ENCODE measurements at places on chromosomes 13 and 19.

DNA sequence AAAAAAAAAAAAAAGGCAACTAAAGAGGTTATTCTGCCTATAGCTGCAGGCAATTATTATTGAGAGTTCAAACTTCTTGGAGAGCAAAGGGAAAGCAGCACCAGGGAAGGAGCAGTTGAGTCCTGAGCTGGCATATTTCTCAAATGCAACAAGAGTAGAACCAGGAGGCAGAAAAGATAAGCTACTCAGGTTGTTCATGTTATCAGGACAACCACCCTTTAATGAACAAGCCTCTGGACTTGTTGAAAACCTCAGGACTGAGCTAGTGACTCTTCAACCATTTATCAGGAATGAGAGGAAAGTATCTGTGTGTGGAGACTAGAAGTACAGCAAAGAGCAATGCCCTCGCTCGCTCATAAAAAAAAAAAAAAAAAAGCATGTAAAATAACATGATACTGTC lies 183.0 kb downstream of the KCTD12 start:
- no peak overlapping the region for H3K4me3 ChIP-seq
- no peaks in the 10 kb centered on the region for H3K27me3 ChIP-seq
- no peak for DNase-seq
- no peaks in the 10 kb centered on the region for H3K4me1 ChIP-seq
- no peaks in the 10 kb centered on the region for H3K36me3 ChIP-seq

DNA sequence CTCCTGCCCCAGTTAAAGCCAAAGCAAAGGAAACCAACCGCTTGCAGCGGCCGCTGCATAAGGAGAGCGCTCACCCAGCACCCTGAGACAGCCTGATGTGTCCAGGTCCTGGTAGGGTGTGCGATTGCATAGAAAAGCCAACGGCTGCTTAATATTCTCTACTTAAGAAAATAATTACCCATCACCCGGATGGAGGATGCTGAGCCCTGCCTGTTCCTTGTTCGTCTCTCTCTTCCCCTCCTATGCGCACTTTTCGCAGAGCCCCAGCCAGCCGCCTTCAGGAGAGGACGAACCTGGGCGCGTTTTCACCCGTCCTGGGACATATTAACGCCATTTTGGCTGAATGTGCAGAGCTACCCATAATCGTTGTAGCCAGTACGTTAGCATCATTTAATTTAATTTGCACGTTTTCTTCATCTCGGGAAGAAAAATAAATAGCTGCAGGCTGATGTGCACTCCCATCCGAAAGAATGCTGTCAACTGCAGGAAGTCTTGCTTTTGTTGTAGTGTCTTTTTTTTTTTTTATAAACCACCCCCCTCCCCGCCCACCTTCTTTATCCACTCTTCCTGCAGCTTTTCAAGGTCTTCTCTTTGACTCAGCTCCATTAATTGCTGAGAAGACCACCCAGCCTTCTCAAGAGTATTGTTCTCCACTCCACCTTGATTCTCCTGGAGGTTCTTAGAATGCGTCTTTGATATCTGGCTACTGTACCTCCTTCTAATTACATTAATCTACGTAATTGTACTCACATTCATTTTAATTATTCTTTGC lies 214.5 kb downstream of the TEX29 start:
- H3K4me1 ChIP-seq: no peaks in the 10 kb centered on the region
- no peak for DNase-seq
- no peak overlapping the region for H3K27ac ChIP-seq
- no peaks in the 10 kb centered on the region for H3K36me3 ChIP-seq
- H3K4me3 ChIP-seq: no peak overlapping the region

GRCh38 chr13:31742097-31742734 lies 2.9 kb downstream of the RXFP2 start:
- H3K36me3 ChIP-seq: no peaks in the 10 kb centered on the region
- H3K4me3 ChIP-seq: no peak overlapping the region
- no peaks in the 10 kb centered on the region for H3K4me1 ChIP-seq

GRCh38 chr13:68813180-68813796 lies 1294.3 kb upstream of the ATXN8OS start:
- no peaks in the 10 kb centered on the region for H3K4me1 ChIP-seq
- no peak overlapping the region for H3K4me3 ChIP-seq
- H3K27me3 ChIP-seq: no peaks in the 10 kb centered on the region
- H3K27ac ChIP-seq: no peak overlapping the region

GRCh38 chr13:60655256-60655655 lies 258.2 kb downstream of the TDRD3 start:
- no peaks in the 10 kb centered on the region for H3K4me1 ChIP-seq
- H3K36me3 ChIP-seq: no peaks in the 10 kb centered on the region
- H3K27ac ChIP-seq: no peak overlapping the region
- no peak overlapping the region for H3K4me3 ChIP-seq

GRCh38 chr19:13150187-13150930 lies at the start of the genes IER2 and STX10:
Gene IER2, plus strand, starts transcription at chr19:13150411. Its CDS starts 2,776 bp downstream, at chr19:13153187.
Gene STX10, minus strand, starts transcription at chr19:13150375. Its CDS starts 202 bp downstream, at chr19:13150173.
- peaks cover 9% of the 10 kb centered on the region for H3K36me3 ChIP-seq
- H3K27ac ChIP-seq: peak within 1 kb of the TSS; percentile 90
- H3K27me3 ChIP-seq: no peaks in the 10 kb centered on the region
- H3K4me3 ChIP-seq: peak within 1 kb of the TSS; percentile 100
- H3K4me1 ChIP-seq: peaks cover 36% of the 10 kb centered on the region

- H3K4me3 ChIP-seq: peak overlapping the region; percentile 88
- H3K36me3 ChIP-seq: peaks cover 18% of the 10 kb centered on the region
- H3K27ac ChIP-seq: peak overlapping the region; percentile 60
- H3K4me1 ChIP-seq: peaks cover 20% of the 10 kb centered on the region
- H3K27me3 ChIP-seq: no peaks in the 10 kb centered on the region
- DNase-seq: peak; percentile 7
These were observed 688 bp downstream of the ZNF225 start for GRCh38 chr19:44113784-44114390.

DNA sequence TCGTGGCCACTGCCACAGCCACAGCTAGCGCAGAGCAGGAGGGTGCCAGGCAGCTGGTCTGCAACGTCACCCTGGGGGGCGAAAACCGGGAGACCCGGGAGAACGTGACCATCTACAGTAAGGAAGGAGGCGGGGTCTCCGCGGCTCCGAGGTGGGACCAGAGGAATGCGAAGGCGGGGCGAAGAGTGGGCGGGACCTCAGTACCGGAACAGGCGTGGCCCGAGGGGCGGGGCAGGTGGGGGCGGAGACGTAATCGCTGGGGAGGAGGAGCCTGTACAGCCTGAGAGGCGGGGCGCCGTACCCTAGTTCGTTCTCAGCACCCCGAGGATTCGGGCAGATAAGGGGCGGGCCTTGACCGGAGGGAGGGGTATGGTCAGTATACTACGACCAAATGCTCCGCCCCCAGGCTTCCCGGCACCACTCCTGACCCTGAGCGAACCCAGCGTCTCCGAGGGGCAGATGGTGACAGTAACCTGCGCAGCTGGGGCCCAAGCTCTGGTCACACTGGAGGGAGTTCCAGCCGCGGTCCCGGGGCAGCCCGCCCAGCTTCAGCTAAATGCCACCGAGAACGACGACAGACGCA lies 2.5 kb downstream of the ICAM5 start:
- peak; percentile 77 for DNase-seq
- no peak overlapping the region for H3K27ac ChIP-seq
- H3K27me3 ChIP-seq: peaks cover 63% of the 10 kb centered on the region
- no peaks in the 10 kb centered on the region for H3K36me3 ChIP-seq
- H3K4me3 ChIP-seq: peak overlapping the region; percentile 15

DNA sequence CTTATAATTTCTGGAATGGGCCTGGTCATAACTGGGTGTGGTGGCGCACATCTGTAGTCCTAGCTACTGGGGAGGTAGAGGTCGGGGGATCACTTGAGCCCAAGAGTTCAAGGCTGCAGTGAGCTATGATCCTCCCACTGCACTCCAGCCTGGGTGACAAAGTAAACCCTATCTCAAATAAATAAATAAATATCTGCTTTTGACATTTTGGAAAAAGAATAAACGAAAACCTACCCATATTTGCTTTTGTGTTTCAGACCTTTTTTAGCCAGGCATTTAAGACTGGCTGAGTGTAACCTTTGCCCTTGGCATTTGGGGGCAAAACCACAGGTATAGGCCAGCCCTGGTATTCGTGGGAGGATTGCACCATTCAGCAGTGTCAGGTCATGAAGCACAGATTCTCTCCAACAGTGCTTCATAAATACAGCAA lies 14.8 kb upstream of the RCBTB2 start:
- H3K27me3 ChIP-seq: no peaks in the 10 kb centered on the region
- H3K27ac ChIP-seq: no peak overlapping the region
- no peak for DNase-seq
- H3K36me3 ChIP-seq: no peaks in the 10 kb centered on the region
- no peaks in the 10 kb centered on the region for H3K4me1 ChIP-seq
- H3K4me3 ChIP-seq: no peak overlapping the region

DNA sequence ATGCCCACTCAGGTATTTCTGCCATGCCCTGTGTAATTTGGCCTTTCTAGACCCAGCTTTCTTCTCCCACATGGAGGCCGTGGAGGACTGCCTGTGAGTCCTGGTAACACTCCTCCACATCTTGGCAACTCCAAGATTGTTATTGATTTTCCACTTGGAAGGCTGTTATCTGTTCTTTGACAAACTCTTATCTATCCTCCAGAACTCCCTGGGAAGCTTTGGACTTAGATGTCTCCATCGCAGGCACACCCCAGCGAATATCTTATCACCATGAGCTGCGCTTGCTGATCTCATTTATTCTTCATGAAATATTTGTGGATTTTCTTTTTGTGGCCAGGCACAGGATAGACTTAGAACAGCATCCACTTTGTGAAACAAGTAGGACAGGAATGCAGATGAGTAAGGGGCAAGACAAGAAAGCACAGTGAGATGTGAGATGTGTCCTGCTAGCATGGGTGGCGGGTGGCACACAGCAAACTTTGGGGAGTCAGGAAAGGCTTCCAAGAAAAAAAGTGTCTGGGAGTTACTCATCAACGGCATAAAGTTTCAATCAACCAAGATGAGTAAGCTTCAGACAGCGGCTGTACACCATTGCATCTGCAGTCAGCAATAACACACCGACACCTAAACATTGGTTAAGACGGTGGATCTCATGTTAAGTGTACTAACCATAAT lies 84.5 kb upstream of the IRS2 start:
- DNase-seq: no peak
- H3K27me3 ChIP-seq: no peaks in the 10 kb centered on the region
- H3K27ac ChIP-seq: no peak overlapping the region
- no peaks in the 10 kb centered on the region for H3K36me3 ChIP-seq

DNA sequence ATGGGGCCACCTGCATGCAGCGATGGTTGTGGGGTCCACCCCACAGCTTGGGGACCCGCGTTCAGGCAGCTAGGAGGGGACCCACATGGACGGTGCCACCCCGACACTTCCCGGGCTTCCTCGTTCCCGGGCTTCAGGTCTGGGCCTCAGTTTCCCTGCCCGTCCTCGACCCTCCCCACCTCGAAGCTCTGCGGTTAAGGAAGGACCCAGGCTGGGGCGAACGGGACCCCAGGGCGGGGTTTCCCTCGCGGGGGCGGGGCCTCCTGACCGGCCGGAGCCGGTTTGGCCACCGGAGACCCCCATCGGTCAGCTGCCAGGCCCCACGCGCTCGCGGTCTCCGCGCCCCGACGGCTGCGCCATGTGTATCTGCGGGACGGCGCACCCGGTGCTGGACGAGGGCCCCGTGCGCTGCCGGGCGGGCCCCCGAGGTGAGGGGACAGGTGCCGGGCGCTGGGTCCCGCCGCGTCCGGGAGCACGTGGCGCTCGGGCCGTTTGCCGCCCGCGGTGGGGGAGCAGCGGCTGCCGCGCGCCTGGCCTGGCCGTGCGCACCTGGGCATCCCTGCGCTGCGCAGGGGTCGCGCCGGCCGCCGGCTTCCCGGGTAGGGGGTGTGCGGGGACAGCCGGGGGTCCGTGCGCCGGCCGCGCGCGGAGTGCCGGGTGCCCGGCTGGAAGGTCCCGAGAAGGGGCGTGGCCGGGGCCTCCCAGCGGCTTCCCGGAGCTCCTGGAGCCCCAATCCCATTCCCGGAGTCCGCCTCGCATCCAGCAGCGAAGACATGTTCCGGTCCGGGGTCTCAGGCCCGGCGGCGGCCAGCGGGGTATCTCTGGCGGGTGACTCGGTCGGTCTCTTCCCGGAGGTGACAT lies 4.2 kb downstream of the ARHGAP45 start:
- peaks cover 65% of the 10 kb centered on the region for H3K36me3 ChIP-seq
- no peak overlapping the region for H3K27ac ChIP-seq
- H3K4me3 ChIP-seq: no peak overlapping the region
- peaks cover 82% of the 10 kb centered on the region for H3K4me1 ChIP-seq
- H3K27me3 ChIP-seq: no peaks in the 10 kb centered on the region
- DNase-seq: no peak

- no peaks in the 10 kb centered on the region for H3K27me3 ChIP-seq
- H3K27ac ChIP-seq: no peak overlapping the region
- H3K36me3 ChIP-seq: no peaks in the 10 kb centered on the region
- no peaks in the 10 kb centered on the region for H3K4me1 ChIP-seq
- H3K4me3 ChIP-seq: no peak overlapping the region
These were observed 888.3 kb downstream of the PCDH9 start for GRCh38 chr13:66341635-66342377.

DNA sequence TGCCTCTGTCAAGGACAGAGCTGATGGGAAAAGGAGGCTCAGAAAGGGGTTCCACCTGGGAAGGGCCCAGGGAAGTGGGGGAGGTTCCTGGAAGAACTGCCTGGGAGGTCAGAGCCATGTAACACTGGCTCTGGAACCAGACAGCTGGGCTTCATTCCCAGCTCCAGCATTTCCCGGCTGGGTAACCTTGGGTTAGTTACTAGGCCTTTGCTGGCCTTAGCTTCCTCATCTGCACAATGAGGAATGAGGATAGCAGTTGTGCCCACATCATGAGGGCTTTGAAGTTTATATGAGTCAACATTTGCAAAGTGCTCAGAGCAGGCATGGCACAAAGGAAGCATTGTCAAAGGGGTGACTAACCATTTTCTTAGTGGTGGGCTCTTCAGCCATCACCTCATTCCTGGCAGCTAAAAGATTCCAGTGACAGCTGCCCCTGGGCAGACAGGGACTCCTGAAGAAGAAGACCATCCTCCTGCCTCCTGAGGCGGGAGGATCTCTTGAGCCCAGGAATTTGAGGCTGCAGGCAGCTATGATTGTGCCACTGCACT lies 1.7 kb upstream of the DNAJB1 start:
- H3K4me1 ChIP-seq: peaks cover 76% of the 10 kb centered on the region
- no peak overlapping the region for H3K4me3 ChIP-seq
- no peak overlapping the region for H3K27ac ChIP-seq

GRCh38 chr13:27261396-27261795 lies 9.2 kb upstream of the RASL11A start:
- H3K4me3 ChIP-seq: no peak overlapping the region
- H3K27me3 ChIP-seq: no peaks in the 10 kb centered on the region
- no peak for DNase-seq
- H3K27ac ChIP-seq: no peak overlapping the region

Data from natural killer cell (primary cell).